ENCODE measurements at places on chromosomes 5 and 9.

DNA sequence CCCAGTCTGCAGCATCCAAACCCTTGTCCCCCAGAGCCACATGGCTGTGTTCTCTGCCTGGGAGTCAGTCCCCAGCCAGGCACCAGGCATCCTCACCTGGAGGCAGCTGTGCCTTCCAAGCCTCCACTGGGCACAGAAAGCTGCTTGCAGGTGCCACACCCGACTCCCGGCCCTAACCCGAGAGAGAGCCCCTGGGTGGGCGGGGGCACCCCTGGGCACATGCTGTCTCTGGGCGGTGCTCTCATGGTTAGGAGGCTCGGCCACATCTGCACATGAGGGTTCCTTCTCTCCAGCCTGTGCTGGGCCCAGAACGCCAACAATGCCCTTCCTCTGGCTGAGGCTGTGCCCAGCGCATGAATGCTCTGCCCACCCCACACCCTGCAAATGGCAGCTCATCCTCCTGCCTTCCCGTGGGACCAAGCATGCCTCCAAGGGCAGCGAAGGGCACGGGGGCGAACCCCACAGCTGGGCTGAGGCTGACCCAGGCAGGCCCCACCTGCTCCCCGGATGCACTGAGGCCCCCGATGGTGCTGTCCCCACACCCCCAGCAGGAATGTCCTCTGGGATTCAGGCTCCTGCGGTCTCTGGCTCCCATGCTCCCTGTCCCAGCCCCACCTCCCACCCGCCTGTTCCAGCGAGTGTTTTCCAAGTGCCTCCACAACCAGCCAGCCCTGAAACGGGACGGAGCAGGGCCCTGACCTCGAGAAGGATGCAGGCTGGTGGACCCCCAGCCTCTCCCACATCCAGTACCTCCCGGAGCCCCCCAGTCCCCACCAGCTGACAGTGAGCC lies 22.5 kb upstream of the CAMSAP1 start:
- DNase-seq, result no peak

GRCh38 chr5:179382486-179382885 lies 37.2 kb upstream of the ADAMTS2 start:
- DNase-seq, result no peak

GRCh38 chr5:170121321-170121720 lies 15.6 kb downstream of the FOXI1 start:
- no peak for DNase-seq

DNA sequence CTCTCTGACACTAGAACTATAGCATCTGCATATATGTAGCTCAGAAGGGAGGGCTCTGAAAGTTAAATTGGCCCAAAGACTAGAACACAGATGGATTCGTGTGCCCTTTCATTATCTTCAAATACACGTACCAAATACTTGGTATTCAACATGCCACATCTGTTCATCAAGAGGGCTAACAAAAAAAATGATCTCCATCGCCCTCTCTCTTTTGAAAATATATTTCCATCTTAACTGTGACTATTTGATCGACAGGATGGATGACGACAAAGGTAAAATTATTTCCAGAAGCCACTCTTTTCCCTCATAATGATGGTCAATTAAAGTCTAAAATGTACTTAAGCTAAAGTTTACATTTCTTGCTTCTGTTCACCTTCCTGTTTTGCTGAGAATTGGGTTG lies 77.0 kb downstream of the SEMA6A start:
- no peak for DNase-seq

Measured in right renal pelvis (tissue), 4 donors.